ENCODE measurements at places on chromosomes 4 and X. TPM values are rescaled to one million over a fixed set of nuclear protein-coding genes. Genes with fewer than 3 reads are reported as not detected.
A peak's percentile ranks its signal among the peaks of the same experiment; 100 is the strongest.

The UGT2B15 gene
- total RNA-seq = not detected

The STK32B gene
- total RNA-seq = not detected

The FABP2 gene
- not detected for total RNA-seq

The NLGN4X gene
- total RNA-seq = not detected

The PDZD4 gene
- not detected for total RNA-seq

The SERTM2 gene
- total RNA-seq = not detected

The PRDX4 gene
- total RNA-seq = 139 TPM

The COX7B2 gene
- not detected for total RNA-seq

The ACOX3 gene
- 23.2 TPM for total RNA-seq

DNA sequence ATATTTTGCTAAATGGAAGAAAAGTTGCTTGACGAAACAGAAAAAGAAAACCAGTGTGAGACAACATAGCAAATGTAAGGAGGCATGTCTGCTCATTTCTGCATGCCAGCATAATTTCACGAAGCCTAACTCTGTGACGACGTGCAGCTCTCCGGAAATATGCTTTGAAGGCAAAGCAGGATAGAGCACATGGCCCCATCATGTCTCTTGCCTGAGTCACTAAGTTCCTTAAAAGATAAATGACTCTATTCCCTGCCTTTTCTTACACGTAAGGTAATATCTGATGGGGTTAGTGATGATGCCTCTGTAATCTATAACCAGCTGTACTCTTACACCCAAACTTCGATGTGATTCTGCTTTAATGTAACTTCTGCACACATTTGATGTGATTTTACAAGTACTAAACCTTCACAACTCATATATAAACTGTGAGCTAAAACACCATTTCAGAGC lies 64.5 kb downstream of the ANXA3 start:
- DNase-seq = peak; percentile 64

DNA sequence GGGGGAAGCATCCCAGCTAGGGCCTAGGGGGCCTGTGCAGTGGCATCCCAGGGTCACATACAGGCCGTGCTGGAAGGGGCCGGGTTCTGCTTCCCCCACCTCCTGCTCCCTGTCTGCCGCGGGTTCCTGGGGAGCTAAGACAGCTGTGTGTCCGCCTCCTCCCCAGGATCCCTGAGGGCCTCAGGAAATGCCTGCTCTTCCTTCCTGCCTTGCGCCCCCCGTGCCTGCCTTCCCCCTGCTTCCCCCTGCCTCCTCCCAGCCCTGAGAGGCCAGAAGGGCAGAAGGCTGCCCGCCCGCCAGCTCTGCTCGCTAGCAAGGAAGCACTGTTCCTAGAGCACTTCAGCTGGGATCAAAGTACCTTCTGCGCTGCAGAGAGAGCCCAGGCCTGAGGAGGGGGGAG lies 2.9 kb upstream of the BGN start:
- no peak for DNase-seq

GRCh38 chr4:57044996-57045395 lies 65.2 kb downstream of the IGFBP7 start:
- peak; percentile 65 for DNase-seq

- DNase-seq = no peak
Measured at GRCh38 chr4:86661418-86661817, 67.3 kb downstream of the PTPN13 start.

DNA sequence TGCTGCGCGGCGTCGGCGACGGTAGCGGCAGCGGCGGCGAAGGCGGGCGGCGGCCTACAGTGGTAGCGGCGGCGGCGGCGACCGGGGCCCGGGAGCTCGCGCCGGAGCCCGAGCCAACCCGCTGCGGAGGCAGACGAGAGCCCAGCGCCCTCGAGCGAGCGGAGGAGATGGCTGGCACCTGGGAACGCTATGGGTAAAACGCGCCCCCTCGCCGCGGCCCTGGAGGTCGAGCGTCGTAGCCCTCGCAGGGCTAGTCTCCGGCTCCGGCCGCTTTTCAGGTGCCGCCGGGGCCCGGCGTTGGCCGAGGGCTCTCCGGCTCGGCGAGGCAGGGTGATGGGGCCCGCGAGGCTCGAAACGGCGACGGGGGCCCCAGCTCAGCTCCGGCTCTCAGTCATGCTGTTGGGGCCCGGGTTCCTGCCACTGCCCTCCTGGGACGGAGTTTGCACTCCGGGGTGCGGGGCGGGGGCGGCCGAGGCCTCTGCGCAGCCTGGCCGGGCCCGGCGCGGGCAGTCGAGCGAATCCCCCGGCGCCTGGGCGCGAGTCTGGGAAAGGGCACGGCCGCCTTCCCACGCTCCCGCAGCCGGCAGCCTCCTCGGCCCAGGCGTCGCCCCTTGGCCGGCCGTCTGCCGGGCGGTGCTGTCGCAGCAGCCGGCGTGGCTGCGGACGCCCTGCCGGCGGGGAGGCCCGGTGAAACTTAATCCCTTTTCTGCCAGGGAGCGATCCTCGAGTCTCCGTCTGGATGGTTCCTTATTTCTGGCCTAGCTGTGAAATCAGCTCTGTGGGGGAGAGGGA lies 768 bp downstream of the MID2 start:
- DNase-seq = peak; percentile 31

DNA sequence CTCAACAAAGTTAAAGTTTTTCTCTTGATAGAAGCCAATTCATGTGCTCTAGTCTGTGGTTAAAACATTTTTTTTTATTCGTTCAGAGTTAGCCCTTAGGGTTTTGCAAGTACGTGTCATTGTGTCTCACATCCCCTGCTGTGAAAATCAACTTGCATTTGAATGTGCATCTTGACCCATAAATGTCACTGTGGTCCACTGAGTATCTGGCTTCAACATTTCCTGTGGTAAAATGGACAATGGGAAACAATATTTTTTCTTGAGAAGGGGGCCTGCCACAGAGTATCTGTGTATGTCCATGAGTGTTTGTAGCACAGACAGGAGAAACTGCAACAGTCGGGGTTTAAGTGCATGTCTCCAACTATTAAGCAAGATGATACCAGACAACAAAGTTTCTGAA lies 554.8 kb upstream of the TENM3 start:
- DNase-seq = no peak

GRCh38 chrX:15233416-15234015 lies 36.4 kb downstream of the ASB9 start:
- peak; percentile 1 for DNase-seq

GRCh38 chrX:121641560-121641959 lies 594.1 kb downstream of the GLUD2 start:
- DNase-seq = peak; percentile 23

- no peak for DNase-seq
Measured at GRCh38 chr4:17336524-17336961, 175.3 kb downstream of the QDPR start.

DNA sequence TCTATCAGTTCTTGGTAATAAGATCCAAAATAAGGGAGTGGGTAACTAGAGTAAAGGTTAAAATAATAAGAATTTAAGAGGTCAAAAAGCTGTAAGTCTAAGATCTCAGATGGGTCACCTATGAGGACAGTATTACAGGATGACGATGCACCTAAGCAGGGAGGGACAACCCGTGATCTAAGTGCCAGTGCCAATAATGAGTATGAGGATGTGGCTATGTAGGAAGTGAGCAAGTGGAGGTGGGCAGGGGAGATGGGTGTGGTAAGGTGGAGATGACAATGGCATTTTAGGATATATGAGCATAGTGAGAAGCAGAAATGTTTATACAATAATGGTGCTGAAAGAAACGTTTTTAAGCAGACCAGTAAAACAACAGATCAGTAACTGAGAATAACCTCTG lies 19.3 kb downstream of the CCDC158 start:
- DNase-seq = no peak

- DNase-seq = no peak
Measured at GRCh38 chr4:152087335-152087734, 326.5 kb upstream of the GATB start.

DNA sequence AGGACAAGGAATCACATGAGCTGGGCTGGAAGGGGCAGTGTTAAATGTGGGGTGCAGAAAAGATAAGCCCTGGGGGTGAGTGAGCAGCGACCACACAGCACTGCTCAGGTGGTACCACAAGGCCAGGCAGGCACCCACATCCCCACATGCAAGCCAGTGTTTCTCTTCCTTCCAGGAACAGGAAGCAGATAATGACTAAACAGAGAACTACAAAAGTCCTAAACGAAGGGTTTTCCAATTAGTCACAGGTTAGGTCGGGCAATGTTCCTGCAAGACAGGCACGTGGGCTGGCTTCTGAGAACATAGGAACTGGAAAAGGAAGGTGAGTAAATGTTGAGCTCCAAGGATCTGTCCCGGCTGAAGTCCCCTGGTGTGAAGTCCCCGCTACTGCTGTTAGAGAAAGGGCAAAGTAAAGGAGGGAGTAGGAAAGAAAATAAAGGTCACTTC lies 19.5 kb downstream of the RELL1 start:
- DNase-seq = peak; percentile 87

DNA sequence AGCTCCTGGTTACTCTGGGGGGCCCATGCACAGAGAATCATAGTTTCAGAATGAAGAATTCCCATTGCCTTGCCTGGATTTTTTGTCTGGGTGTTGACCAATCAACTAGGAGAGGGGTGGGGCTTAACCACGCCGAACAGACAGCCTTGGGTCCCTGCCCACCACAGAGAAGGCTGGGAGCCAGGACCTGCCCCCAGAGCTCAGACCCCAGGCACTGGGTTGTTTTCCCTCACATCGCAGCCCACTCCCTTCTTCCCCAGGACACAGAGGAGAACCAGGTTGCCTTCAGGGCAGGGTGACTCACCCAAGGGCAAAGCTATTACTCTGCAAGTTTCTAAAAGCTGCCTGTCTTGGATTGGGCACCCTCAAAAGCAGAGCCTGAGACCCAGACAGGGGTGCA lies 23.3 kb upstream of the CRMP1 start:
- no peak for DNase-seq

GRCh38 chr4:128663325-128663724 lies 146.2 kb upstream of the JADE1 start:
- DNase-seq = no peak

DNA sequence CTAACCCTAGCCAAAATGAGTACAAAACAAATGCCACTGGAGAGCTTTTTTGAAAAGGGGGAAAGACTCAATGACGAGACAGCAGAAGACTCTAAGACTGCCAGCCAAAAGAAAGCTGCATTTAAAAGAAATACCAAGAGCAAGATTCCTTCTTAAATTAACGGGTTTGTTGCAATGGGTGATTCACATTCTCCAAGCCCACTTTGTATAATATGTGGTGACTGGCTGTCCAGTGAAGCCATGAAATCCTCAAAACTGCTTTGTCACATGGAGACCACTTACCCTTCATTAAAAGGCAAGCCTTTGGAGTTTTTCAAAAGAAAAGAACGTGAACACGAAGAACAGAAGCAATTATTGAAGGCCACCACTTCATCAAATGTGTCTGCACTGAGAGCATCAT lies 68.2 kb downstream of the MRPL1 start:
- no peak for DNase-seq

- no peak for DNase-seq
Measured at GRCh38 chr4:139605516-139605915, 49.5 kb upstream of the SETD7 start.

DNA sequence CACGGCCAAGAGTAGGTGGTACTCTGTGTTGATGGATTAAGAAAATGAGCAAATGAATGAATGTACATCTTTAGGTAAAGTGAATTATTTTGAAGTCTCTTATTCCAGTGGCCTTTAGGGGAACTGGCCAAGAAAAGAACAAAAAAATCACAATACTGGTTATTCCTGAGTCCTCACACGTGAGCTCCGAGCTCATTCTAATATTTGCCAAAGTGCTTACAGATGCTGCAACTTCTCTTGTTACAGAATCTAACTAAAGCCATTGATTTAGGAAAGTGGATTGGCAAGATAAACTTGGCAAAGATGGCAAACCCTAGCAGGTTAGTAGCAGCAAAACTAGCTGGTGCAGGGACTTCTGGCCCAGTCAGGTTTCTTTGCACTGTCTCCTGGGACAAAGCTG lies 37.6 kb downstream of the IDS start:
- DNase-seq = no peak

DNA sequence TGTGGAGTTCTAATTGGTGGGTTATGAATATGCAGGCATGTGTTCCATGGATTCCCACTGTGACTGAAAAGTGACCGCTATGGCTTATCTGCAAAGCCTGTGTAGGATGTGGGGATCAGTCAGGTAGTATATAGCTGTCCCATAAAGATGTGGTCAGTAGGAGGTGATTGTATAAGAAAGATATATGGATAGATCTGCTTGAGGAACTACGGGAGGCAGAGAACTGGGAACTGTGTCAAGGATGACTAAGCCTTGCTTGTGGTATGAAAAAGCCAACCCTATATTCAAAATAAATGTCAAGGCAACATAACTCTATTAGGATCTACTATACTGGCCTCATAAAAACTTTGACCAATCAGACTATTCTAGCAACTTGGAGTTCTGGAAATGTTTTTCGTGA lies 185.2 kb downstream of the KLHL4 start:
- no peak for DNase-seq

DNA sequence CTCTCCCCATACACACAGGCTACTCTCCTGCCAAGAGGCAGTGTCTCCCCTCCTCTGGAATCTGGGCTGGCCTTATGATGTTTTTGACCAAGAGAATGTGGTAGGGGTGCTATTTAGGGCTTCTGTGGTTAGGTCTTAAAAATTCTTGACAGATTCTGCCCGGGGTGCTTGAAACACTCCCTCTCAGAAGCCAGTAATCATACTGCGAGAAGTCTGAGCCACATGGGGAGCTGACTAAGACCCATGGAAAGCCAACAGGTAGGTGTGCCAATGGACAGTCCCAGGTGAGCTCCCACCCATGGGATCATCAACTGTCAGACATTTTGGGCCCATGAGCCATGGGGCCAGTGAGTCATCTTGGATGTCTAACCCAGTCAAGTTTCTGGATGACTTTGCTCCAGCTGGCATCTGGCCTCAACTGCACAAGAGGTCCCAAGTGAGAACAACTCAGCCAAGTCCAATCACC lies 315.7 kb downstream of the FBXW7 start:
- DNase-seq = peak; percentile 59

GRCh38 chr4:119906277-119906676 lies 160.4 kb downstream of the MAD2L1 start:
- no peak for DNase-seq

GRCh38 chr4:185100423-185100822 lies 42.6 kb upstream of the SLC25A4 start:
- no peak for DNase-seq

- peak; percentile 20 for DNase-seq
Measured at GRCh38 chr4:80610845-80611677, 275.5 kb downstream of the CFAP299 start.

DNA sequence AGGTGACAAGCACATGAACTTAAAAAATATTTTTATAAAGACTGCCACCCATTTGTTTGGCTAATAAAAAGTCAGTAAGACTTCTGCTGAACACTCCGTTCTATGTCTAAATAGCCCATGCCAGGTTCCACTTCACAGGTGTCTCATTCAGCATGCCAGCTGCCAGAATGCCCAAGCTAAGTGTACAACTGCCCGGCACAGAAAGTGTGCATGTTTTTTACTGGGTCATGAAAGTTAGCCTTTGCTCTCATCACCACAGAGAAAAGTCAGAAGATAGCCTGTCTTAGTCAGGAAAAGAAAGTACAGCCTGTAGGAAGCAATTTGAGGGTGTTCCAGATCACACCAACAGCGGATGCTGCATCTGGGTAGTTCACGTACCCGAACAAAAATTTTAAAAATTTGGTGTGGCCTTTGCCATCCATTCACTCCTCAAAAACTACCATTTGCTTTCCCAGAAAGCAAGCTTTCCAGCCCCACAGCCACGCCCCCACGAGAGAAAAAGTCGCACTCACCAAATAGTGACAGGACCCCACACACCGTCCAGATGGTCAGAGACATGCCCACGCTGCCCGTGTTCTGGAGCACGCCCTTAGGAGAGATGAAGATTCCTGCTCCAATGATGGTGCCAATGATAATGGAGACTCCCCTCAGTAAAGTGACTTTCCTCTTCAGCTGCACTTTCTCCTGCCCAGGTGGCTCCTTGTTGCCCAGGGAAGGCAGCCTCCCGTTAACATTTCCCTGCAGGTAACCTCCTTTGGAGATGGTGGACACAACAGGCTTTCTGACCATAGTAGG lies 671 bp downstream of the SLC7A11 start:
- DNase-seq = peak; percentile 23

All from HFFc6 (cell line).